Coronary artery (tissue), 2 donors: ENCODE measurements at places on chromosomes 13 and 19.

DNA sequence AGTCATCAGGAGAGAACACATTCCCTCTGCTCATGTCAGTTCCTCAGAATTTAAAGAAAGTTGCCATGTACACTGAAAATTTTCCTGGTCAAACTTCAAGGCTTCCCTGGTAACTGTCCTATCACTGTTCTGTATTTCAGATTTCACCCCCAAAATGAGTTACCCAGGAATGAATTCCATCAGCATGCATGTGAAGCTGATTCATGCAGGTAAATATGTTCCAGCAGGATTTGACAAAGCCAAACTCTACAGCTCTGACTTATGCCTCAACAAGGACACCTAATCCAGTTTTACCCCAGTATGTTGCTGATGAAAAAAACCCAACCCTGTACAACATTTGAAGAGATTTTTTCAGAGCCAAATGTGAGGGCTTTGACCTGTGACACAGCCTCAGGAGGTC, 21.5 kb downstream of the LIG4 start:
- DNase-seq, result no peak

DNA sequence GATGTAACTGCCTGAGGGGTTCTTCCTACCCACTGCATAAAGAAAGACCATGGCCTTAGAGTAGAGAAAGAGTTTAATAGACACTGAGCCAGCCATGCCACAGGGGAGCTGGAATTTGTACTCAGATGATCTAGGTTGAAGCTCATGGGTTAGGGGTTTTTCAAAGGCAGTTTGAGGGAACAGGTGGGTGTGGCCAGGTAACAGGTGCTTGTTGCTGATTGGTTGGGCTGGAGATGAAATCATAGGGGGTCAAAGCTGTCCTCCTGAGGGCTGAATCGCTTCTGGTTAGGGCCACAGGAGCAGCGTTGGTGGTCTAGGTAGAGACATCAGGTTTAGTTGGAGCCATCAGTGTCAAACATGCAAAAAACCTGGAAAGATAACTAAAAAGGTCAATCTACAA, 59.2 kb upstream of the CSNK1A1L start:
- DNase-seq, result no peak

- DNase-seq, result no peak
These were observed 15.8 kb upstream of the CLDN10 start for GRCh38 chr13:95536632-95537241.

GRCh38 chr19:18306888-18307260, 16.0 kb downstream of the LSM4 start:
- DNase-seq, result no peak

- no peak for DNase-seq
These were observed 21.7 kb upstream of the ZNF845 start for GRCh38 chr19:53311897-53312296.

DNA sequence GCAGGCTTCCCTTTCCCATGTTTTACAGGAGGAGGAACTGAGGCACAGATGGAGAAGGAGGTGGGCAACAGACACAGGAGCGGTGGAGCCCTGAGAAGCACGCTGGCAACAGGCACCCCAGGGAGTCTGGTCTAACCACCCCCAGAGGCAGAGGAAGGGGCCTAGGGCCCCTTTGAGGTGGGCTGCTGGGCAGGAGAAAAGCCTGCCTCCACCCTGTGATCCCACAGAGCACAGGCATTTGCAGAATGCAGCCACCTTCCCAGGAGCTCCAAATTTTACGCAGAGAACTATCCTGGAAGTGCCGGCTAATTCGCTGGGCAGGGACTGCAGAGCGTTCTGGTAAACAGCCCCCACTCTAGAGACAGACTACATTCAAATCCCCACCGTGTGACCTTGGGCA, 30.4 kb downstream of the RAB20 start:
- DNase-seq, result no peak

- no peak for DNase-seq
These were observed 229.2 kb downstream of the TUBA3C start for GRCh38 chr13:18952225-18953016.

DNA sequence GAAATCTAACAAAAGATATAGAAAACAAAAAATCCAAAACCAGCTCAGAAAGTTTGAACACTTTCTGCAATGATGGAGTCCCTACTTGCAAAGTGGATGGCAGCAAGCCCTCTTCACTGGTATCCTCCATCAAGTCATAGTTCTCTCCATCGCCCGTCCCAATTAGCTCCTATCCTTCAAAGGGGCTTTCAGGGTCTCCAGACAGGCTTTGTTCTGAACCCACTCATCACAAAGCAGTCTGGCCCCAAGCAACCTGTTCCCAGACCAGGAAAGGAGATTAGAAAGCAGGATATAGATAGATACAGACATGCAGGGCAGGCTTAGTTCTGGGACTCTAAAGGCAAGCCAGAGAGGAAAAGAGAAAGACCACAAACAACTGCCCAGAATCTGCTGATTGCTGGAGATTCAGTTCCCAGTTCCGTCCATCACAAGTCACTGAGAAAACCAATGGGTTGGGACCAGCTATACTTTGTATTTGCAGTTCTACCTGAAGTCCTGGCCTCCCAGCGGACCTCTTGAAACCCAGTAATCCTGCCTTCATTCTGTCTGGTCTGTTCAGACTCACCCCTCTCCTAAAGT, 47.2 kb upstream of the EPHX3 start:
- no peak for DNase-seq

- DNase-seq, result no peak
These were observed 59.6 kb downstream of the CELF5 start for GRCh38 chr19:3283886-3284657.

- DNase-seq, result peak; percentile 94
These were observed 1.4 kb upstream of the CCDC97 start for GRCh38 chr19:41308450-41309179.

- no peak for DNase-seq
These were observed 50.1 kb upstream of the MYCBP2 start for GRCh38 chr13:77377016-77377415.

GRCh38 chr13:22243469-22244163, 572.7 kb downstream of the FGF9 start:
- no peak for DNase-seq

- no peak for DNase-seq
These were observed 658 bp downstream of the SIN3B start for GRCh38 chr19:16829822-16830289.

DNA sequence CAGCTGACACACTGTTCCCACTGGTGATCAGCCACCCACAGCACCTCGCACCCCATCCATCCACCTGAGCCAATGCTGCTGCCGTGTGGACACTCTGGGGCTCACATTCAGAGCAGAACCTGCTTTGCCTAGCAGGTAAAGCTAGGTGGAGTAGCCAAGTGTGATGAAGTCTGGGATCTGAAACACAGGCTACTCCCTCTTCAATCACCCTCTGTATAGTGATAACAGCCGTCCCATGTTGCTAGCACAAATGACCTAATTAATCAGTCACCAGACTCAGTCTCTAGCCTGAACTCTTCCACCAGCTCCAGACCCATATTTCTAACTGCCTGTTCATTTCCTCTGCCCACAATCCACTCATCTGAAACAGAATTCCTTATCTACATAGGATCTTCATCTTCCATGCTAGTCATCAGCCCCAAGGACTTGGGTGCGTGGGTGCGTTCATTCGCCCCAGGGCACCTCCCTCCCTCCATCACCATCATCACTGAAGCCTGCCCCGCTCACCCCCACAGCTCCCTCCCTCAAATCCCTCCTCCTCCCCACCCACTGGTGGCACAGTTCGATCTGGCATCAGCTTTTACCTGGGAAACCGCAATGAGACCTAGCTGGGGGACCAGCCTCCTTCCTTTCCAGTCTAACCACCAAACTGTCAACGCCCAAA, 19.8 kb downstream of the STK24 start:
- DNase-seq, result no peak

DNA sequence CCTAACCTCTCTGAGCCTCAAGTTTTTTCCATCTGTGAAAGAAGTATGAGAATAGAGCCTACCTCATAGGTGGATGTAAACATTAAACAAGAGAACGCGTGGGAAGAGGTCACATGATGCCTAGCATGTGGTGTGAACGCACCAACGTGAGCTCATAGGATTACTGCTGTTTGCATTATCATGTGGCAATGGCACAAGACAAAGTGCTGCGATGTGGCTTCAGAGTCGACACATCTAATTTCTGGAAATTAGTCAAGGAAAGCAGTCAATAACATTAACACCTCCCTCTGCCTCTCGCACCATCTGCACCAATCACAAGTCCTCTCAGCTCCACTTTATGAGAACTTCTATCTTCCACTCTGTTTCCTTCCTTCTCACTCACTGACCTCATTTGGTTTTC, 489.7 kb downstream of the COG6 start:
- no peak for DNase-seq

DNA sequence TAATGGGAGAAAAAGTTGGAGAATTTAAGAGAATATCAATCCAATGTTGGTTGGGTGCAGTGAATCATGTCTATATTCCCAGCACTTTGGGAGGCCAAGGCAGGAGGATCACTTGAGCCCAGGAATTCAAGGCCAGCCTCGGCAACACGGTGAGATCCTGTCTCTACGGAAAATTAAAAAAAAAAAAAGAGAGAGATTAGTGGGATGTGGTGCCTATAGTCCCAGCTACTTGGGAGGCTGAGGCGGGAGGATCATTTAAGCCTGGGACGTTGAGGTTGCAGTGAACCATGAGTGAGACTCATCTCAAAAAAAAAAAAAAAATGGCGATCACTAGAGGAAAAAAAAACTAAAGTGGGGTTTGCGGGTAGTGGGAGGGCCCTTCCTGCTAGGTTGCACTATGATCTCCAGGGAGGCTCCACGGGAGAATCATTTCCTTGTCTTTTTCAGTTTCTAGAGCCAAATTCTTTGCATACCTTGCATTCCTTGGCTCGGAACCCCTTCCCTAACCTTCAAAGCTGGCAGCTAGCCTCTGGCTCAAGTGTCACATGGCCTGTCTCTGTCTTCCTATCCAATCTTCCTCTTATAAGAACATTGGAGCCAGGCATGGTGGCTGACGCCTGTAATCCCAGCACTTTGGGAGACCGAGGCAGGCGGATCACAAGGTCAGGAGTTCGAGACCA, 5.8 kb upstream of the ERCC2 start:
- DNase-seq, result no peak

- no peak for DNase-seq
These were observed 240.2 kb upstream of the STARD13 start for GRCh38 chr13:33525763-33526162.

- no peak for DNase-seq
These were observed 13.9 kb upstream of the PAK4 start for GRCh38 chr19:39111593-39112199.

- peak; percentile 94 for DNase-seq
These were observed 5.1 kb downstream of the CD37 start for GRCh38 chr19:49340069-49340864.

DNA sequence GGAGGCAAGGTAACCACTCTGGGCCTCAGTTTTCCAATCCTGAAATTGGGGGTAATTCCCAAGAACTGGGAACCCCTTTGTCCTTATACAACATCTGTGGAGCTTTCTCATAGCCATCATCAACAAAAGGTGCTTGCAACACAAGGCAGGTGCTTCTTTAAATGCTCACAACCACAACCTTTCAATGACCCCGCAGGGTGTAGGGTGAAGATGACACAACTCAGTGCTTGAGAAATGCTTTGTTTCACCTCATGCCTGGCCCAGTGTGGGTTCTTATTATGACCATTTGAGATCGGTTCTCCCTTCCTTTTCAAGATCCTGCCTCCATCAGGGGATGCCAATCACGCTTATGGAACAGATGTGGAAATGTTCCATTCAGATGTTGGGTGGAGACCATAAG, 8.4 kb downstream of the WIZ start:
- DNase-seq, result no peak

DNA sequence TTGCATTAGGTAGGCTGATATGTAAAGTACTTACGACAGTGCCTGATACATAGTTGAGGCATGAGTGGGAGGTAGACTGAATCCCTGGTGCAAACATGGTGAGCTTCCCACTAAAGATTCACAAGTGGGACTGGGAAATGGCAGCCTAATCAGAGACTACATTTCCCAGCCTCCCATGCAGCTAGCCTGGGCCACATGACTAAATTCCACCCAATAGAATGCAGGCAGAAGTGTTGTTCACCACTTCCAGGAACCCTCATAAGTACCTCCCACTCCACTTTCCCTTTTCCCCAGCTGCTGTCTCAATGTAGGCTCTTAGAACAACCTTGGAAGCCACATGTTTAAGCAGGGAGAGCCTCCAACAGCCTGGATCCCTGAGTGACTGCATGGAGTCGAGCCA, 104.9 kb downstream of the CACNA1A start:
- no peak for DNase-seq

GRCh38 chr19:31346184-31347059, 2.8 kb downstream of the TSHZ3 start:
- no peak for DNase-seq

- no peak for DNase-seq
These were observed 12.5 kb downstream of the PEPD start for GRCh38 chr19:33508941-33509614.

DNA sequence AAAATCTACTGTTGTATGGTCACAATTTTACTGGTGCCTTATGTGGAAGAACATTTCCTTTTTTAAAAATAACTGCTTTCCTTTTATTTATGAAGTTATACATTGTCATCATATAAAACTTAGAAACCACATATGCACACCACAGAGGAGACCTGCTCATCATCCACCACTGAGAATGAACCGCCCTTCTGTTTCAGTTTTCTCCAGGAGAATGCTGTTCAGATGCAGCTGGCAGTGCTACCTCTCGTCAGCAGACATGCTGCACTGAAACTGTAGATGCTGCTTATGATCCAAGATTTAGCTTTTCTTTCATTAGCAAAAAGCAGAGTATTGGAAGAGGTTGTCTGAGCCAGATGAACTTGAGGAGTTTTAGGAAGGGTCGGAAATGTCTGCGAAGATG, 10.1 kb downstream of the SLC25A15 start:
- no peak for DNase-seq

GRCh38 chr13:91450913-91451312, 52.5 kb downstream of the GPC5 start:
- no peak for DNase-seq

- no peak for DNase-seq
These were observed 47.4 kb upstream of the PCDH20 start for GRCh38 chr13:61463024-61463423.

GRCh38 chr13:100547791-100548201, 40.8 kb downstream of the GGACT start:
- peak; percentile 54 for DNase-seq

DNA sequence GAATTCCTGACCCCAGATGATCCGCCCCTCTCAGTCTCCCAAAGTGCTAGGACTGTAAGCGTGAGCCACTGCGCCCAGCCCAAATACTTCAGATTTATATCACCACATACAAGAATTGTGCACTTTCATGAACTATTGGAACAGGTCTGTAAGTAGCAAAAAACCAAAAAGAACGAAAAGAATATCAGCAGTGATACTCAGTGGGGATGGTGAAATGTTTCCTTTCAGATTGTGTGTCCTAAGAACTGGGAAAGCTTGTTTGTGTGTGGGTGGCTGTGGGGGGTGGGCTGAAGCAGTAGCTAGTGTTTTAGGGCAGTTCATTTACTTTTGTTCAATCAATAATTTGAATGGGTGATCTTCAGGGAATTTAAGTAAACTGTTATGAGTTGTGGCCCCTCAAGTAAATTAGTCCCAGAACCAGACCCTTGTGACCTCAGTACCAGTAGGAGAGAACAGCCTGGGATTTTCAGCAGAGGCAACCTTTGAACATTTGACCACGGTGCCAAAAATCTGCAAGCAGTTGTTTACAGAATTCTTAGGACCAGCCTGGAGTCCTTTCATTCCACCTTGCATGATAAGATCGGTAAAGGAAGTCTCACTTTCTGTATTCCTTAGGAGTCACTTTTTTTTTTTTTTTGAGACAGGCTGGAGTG, 106.6 kb downstream of the LRCH1 start:
- no peak for DNase-seq

GRCh38 chr19:49809160-49809940, 3.7 kb downstream of the FUZ start:
- DNase-seq, result peak; percentile 87

GRCh38 chr19:47377801-47378200, 28.7 kb downstream of the DHX34 start:
- DNase-seq, result no peak
